ENCODE measurements at places on chromosomes 6 and 20. TPM values are rescaled to one million over a fixed set of nuclear protein-coding genes. Genes with fewer than 3 reads are reported as not detected.

The TBX18 gene
- not detected for total RNA-seq

The SIM1 gene
- total RNA-seq = not detected

The EDN1 gene
- total RNA-seq = 2.9 TPM

The RAB44 gene
- 0.03 TPM for total RNA-seq

The CD93 gene
- total RNA-seq = not detected

The SMLR1 gene
- total RNA-seq = not detected

The DEFB114 gene
- not detected for total RNA-seq

The FERMT1 gene
- 1.3 TPM for total RNA-seq

The VARS2 gene
- 21.5 TPM for total RNA-seq

The COX4I2 gene
- total RNA-seq = not detected

The ISM1 gene
- total RNA-seq = 0.06 TPM

The TCEA2 gene
- total RNA-seq = 51.2 TPM

The SGK2 gene
- 2.8 TPM for total RNA-seq

The HLA-DRB5 gene
- 3.4 TPM for total RNA-seq

The SIGLEC1 gene
- not detected for total RNA-seq

The DNMT3B gene
- total RNA-seq = 148 TPM

The CD164 gene
- total RNA-seq = 197 TPM

The BCL2L1 gene
- 60.0 TPM for total RNA-seq

The SLC22A2 gene
- not detected for total RNA-seq

The ANGPT4 gene
- total RNA-seq = 0.06 TPM

DNA sequence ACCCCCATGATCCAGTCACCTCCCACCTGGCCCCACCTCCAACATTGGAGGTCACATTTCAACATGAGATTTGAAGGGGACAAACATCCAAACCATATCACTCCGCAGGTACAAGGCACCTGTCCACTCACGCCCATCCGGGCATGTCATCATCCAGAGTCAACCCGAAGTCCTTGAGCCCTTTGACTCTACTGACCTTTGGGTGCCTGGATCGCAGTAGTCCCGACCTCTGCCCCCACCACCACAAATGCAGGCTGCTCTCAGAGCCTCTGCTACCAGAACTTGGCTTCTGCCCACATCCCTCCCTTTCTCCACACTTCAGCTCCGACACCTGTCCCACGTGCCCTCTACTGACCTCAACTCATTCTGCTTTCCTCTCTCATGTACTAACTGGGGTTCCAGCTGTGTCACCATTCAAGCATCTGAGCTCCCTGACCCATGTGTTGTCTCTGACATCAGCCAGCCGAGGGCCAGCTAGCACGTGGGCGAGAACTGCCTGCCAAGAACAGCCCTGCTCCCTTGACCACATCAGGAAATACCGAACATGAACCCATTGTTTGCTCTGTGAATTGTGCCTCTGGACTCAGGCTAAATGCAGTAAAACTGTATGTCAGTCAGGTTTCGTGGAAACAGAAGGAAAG is 498.3 kb upstream of the SULF2 start:
- DNase-seq = no peak

GRCh38 chr6:2197177-2197671 is 48.2 kb downstream of the GMDS start:
- DNase-seq = no peak

- DNase-seq = no peak
These were observed 88.2 kb downstream of the COL12A1 start for GRCh38 chr6:75117701-75118100.

DNA sequence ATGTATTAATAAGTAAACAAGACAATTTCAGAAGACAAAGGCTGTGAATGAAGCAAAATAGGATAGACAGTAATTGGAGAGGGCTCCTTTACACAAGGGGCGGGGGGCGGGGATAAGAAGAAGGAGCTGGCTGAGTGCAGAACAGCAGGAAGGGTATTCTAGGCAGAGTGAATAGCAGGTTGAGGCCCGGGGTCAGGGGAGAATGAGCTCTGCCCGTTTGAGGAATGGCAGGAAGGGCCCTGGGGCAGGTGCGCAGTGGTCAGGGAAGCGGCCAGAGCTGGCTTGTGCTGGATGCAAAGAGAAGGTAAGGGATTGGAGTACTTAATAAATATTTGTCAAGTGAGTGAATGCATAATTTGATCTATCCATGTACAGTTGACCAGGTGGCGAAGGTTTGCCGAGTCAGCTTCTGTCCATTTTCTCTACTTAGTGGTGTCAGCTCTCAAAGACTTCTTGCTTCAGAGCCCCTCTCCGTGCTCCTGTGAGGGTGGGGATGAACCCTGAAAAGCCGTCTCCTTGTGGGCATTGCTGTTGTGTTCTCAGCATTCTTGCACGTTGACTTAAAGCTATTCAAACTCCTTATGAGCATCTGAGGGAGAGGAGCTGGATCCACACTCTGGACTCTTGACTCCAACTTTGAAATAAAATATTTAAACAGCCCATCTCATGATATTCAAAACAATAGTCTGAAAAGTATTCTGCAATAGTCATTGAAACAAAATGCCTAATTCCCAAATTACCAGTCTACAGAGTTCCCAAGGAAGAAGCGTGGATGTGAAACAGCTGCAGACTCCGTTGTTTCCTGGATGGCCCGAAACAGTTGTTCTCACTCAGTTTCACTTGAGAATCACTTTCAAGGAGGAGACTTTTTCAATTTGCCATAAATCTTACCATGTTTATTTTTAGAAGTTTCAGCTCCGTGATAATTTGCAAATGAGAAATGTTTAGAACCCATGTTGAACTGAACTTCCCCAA is 105.1 kb downstream of the EDN3 start:
- peak; percentile 68 for DNase-seq

GRCh38 chr20:17934141-17934862 is 34.3 kb downstream of the SNX5 start:
- DNase-seq = peak; percentile 78

DNA sequence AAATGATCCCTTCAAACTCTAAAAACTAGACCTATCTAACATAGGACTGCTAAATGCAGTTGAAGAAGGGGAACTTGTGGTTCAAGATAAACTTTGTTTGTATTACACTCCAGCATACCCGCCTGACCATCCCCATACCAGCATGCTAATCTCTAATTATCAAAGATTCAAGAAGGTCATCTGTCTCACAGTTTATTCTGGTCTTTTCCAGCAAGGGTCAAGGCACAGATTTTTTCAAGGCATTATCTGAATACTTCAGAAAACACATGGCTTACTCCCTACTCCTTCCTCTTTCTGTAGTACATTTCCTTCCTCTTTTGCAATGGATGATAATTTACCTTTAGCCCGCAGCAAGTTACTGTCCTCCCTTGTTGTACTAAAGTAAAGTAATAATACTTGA is 174.1 kb downstream of the PKHD1 start:
- no peak for DNase-seq

GRCh38 chr6:1538810-1539478 is 70.8 kb upstream of the FOXC1 start:
- DNase-seq = no peak

DNA sequence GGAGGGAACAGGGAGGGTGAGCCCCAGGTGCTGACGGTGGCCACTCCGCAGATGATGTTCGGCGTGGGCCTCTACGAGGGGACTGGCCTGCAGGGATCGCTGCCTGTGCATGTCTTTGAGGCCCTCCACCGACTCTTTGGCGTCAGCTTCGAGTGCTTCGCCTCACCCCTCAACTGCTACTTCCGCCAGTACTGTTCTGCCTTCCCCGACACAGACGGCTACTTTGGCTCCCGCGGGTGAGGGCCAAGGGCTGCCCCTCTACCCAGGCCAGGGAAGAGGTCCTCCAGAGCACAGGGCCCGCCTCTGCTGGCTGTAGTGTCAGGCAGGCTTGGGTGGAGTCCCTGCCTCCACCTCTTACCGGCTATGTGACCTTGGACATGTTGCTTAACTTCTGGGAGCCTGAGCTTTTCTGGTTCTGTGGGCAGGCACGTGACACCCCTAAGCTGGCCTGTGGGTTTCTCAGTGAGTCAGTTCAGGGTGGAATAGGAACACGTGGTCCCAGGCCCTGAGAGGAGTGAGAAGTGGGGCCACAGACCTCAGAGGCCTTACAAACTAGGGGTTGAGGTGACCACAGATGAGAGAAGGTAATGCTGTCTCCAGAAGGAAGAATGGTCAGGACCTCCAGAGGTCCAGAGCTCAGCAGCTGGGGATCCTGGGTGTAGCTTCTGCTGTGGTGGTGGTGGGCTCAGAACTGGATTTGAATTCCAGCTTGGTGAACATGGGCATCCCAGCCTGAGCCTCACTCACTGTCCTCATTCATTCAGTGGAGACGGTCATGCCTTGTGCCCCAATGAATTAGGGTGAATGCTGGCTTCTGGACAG is 11.9 kb downstream of the PCIF1 start:
- DNase-seq = no peak

- DNase-seq = no peak
These were observed 190.2 kb downstream of the BMP7 start for GRCh38 chr20:57076152-57076652.

GRCh38 chr6:142846459-142846831 is 98.5 kb downstream of the HIVEP2 start:
- DNase-seq = no peak

GRCh38 chr6:69883551-69883950 is 17.2 kb downstream of the COL19A1 start:
- DNase-seq = no peak

- DNase-seq = peak; percentile 52
These were observed 191.3 kb downstream of the OR2B2 start for GRCh38 chr6:27720607-27721580.

DNA sequence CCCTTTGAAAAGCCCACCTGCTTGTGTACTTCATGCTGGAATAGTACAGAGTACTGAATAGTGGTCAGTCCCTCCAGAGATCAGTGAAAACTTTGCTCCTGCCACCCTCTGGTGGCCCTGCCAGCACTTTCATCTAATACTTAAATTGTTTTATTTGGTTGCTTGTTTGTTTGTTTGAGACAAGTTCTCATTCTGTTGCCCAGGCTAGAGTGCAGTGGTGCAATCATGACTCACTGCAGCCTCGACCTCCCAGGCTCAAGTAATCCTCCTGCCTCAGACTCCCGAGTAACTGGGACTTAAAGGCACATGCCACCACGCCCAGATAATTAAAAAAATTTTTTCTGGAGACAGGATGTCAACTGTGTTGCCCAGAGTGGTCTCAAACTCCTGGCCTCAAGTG is 9.1 kb downstream of the FAM83D start:
- no peak for DNase-seq

GRCh38 chr20:10463622-10464021 is 28.5 kb downstream of the SLX4IP start:
- no peak for DNase-seq

- no peak for DNase-seq
These were observed 24.7 kb downstream of the COX4I2 start for GRCh38 chr20:31662372-31662854.

DNA sequence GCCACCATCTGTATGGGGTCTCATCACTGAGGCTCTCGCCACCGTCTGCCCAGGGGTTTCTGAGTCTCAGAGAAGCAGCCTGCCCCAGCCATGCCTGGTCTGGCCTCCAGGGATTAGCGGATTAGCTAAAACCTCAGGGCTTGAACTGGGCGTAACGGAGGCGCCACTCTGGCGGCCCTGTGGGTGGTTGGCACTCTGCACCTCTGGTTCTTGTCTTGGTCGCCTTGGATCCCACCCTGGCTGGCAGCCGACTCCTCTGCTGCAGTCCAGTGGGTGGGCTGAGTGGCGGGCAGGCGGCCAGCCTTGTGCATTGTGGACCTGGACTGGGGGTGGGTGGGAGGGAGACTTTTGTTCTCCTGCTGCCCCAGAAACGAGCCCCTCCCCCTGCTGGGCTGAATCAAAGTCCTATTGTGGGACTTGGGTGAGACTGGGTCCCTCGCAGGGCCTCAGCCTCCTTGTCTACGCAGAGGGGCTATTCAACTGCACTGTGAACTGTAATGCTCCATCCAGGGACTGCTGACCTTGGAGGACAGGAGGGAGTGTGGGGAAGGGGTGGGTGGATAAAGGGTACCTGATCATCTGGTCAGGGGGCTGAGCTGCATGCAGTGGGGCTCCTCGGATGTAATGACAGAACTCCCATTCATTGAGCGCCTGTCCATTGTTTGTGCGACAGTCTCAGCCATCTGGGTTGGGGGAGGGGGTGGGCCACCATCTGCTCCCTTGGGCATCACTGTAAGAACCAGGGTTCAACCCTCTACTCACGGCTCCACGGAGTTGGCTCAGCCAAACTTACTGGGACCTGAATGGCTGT is 23.9 kb downstream of the SUN5 start:
- peak; percentile 57 for DNase-seq

- DNase-seq = no peak
These were observed 160.8 kb downstream of the CDC5L start for GRCh38 chr6:44548319-44548718.

GRCh38 chr6:34964564-34964963 is 75.5 kb downstream of the ANKS1A start:
- DNase-seq = no peak

GRCh38 chr20:32918751-32919150 is 60.0 kb downstream of the EFCAB8 start:
- DNase-seq = no peak

DNA sequence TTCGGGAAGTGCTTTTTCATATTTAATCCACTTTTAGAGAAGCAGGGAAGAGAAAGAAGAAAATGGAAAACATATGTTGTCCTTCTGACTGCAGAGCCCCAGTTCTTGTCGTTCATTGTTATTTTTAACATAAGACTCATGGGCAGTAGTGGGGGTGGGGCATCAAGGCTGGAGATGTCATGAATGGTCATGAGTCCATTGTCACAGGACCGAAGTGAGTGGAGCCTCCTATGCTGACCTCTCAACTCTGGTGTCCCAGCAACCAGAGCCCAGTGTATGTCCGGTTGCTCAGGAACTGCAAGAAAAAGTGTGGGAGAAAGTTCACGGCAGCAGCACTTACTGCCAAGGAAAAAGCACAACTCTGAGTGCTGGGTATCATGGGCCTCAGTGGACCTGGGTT is 108.6 kb downstream of the BANF2 start:
- no peak for DNase-seq

DNA sequence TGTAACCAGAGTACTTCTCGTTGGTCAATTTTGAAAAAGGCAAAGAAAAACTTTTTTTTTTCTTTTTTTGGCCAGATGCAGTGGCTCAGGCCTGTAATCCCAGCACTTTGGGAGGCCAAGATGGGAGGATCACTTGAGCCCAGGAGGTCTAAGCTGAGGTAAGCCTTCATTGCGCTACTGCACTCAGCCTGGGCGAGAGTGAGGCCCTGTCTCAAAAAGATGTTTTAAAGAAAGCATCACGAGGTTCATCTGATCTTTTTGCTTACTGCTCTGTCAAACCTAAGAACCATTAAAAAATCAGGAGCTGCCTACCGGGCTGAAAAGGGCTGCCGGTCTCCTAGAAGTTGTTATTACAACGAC is 607 bp downstream of the LYRM2 start:
- DNase-seq = no peak

GRCh38 chr6:24719125-24719971 is at the start of gene C6orf62:
Gene C6orf62, minus strand, starts transcription at chr6:24719154. Its CDS starts 486 bp downstream, at chr6:24718668.
- DNase-seq = peak; percentile 45

GRCh38 chr6:130018744-130019325 is 454 bp downstream of the L3MBTL3 start:
- peak; percentile 60 for DNase-seq

Measured in neural progenitor cell (in vitro differentiated cells).